ENCODE measurements at places on chromosomes 1 and 21.

GRCh38 chr21:26185021-26185420 is 14.5 kb upstream of the APP start:
- DNase-seq, result no peak

DNA sequence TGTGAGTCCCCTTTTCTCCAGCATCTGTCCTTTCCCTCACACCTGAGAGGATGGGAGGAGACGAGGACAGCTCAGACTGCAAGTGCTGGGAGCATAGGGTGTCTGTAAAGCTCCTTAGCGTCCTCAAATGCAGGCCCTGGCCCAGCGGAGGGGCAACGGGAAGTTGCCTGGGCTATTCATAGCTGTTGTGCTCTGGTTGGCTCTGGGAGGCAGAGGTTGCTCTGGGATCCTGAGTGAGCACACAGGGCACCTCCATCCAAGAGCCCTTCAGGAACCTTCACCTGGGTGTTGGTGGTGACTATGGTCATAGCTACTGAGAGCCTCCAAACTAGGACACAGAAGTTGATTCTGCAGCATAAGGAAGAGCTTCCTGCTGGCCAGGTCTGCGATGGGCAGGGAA is 2.6 kb downstream of the PADI1 start:
- DNase-seq, result peak; percentile 21

DNA sequence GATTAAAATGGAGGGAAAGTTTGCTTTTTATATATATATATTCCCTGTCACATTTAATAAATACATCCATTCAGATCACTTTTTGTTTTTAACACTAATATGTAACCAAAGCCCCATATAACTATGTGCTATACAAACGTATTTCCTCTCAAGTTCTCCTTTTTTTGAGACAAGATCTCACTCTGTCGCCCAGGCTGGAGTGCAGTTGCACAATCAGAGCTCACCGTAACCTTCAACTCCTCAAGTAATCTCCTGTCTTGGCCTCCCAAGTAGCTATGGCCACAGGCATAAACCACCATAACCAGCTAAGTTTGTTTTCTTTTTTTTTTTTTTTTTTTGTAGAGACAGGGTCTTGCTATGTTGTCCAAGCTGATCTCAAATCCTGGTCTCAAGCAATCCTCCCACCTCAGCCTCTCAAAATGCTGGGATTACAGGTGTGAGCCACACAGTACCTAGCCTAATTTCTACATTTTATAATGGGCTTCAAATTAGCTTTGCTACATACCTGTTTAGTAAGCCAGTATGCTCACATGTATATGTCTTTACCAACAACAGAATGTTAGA is 120.0 kb downstream of the TGFBR3 start:
- no peak for DNase-seq

- no peak for DNase-seq
Observed at GRCh38 chr21:44996501-44996921, 56.7 kb downstream of the SLX9 start.

Data from CD4-positive, alpha-beta T cell treated with Interleukin-15 for 1 hour (primary cell).